Activated CD4-positive, alpha-beta T cell treated with anti-CD3 and anti-CD28 coated beads, Interleukin-2, amount 50 U/mL, for 4 hours (primary cell): ENCODE measurements at places on chromosomes 16 and 17.

DNA sequence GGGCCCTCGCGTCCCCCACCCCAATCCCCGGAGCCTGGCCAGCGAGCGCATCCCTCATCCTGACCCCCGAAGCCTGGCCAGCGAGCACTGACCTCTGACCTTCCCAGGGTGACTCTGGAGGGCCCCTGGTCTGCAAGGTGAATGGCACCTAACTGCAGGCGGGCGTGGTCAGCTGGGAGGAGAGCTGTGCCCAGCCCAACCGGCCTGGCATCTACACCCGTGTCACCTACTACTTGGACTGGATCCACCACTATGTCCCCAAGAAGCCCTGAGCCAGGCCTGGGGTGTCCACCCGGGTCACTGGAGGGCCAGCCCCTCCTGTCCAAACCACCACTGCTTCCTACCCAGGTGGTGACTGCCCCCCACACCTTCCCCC is 2.3 kb downstream of the TPSD1 start:
- DNase-seq = no peak

DNA sequence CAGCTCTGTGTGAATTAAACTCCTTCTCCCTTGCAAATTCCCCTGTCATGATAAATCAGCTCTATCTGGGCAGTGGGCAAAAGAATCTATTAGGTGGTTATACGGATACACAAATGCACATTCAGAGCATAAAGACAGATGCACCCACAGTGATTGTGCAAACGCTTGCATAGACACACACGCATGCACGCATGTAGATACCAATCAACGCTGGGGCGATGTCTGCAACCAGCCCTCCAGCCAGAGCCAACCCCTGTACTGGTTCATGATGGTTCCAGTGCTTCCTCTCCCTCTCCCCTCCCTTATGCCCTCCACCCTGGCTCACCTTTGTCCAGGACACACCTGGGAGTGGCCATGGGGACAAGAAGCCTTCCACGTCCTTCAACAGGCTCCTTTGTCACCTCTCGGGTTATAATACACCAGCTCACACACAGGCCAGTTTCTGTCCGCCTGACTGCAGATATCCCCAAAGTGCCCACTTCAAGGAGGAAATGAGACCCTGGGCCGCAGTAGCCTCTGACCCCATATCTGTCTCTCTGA is 33.1 kb upstream of the SNN start:
- no peak for DNase-seq

DNA sequence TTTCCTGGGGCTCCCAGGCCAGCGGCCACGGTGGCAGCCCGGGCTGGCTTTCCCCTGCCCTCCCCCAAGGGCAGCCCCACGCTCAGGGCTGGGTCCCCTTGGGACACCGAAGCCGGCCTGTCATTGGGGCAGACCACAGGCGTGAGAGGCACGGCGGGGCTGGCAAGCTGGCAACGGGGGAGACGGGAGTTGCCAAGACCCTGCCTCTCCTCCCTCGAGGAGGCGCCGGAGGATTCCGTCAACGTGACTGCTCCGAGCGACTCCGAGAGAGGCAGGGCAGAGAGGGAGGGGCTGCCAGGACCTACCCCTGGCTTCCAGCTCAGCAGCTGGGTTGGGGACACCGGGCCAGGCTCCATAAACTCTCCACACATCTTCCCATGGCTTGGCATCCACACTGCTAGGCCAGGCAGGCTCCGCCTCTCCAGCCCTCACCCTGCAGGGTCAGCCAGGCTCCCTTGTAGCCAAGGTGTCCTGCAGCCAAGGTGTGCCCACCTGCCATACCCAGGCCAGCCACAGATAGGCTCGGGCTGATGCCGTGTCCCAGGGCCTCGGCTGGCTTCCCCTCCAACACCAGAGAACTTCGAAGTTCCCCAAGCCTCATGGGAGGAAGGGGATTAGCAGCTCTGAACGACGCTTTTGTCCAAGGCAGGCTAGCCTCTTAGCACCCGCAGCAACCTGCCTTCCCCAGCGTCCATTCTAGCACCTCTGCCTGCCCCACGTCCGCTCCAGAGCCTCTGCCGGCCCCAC is 25.5 kb downstream of the TIMM22 start:
- DNase-seq = no peak

- no peak for DNase-seq
These were observed 119.0 kb upstream of the EEF2KMT start for GRCh38 chr16:5216441-5217080.
